ENCODE measurements at places on chromosomes 11 and 22.

DNA sequence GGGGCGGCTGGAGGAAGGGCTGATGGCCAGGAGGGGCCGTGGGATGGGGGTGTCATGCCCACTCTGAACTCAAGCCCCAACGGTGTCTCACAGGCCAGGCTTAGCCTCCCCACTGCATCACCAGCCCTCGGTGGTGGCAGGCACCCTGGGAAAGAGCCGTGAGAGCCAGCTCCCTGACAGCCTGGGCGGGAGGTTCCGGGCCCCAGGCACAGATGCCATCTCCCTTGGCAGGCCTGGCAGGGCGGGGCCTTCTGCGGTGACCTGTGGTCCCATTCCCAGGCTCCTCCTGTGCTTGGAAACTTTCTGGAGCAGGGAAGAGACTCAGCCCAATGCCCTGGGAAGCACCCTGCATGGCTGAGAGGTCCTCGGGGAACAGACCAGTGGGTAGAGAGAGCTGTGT lies 4.8 kb downstream of the PHLDA2 start:
- DNase-seq, result no peak

GRCh38 chr22:49090853-49091135 lies 736.9 kb downstream of the BRD1 start:
- no peak for DNase-seq

GRCh38 chr22:18031695-18032454 lies 7.5 kb upstream of the MICAL3 start:
- DNase-seq, result no peak

DNA sequence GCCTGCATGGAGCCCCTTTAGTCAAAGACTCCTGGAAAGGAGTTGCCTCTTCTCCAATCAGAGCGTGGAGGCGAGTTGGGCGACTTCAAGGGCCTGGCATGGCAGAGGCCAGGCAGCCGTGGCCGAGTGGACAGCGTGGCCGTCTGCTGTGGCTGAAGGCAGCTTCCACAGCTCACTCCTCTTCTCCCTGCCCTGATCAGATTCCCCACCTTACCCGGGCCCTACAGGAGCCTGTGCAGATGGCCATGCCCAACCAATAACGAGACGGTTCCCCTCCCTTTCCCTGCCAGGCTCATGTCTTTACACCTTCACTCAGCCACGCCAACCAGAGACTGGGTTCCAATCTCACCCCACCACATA lies 20.0 kb upstream of the SLC22A12 start:
- DNase-seq, result no peak

GRCh38 chr11:77170107-77170506 lies 42.1 kb downstream of the MYO7A start:
- DNase-seq, result no peak

DNA sequence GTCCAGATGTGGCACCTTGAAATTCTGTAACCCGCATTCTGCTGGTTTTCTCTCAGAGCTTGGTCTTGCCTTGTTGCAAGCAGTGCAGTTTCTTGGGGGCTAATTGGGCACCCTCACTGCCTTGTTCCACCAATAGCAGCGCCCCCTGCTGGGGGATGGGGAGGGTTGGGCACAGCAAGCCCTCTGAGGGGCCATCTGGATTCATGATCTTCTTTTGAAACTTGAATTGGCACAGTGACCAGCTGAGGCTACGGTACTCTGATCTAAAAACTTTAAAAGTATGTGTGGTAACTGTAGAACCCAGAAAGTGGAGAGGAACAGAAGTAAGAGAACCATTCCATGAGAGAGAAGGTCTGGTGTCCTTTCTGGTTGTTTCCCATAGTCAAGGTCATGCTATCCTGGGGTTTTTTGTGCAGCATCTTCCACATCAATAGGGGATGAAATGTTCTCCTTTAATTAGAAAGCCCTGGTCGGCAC lies 64.2 kb downstream of the MED15 start:
- no peak for DNase-seq

GRCh38 chr11:79419120-79419519 lies 21.7 kb downstream of the TENM4 start:
- DNase-seq, result no peak

- peak; percentile 91 for DNase-seq
These were observed 15.6 kb upstream of the ARHGAP8 start for GRCh38 chr22:44736581-44737405.

GRCh38 chr11:131759140-131759539 lies 388.7 kb downstream of the NTM start:
- no peak for DNase-seq

GRCh38 chr22:46592390-46592872 lies 27.8 kb upstream of the GRAMD4 start:
- peak; percentile 84 for DNase-seq

DNA sequence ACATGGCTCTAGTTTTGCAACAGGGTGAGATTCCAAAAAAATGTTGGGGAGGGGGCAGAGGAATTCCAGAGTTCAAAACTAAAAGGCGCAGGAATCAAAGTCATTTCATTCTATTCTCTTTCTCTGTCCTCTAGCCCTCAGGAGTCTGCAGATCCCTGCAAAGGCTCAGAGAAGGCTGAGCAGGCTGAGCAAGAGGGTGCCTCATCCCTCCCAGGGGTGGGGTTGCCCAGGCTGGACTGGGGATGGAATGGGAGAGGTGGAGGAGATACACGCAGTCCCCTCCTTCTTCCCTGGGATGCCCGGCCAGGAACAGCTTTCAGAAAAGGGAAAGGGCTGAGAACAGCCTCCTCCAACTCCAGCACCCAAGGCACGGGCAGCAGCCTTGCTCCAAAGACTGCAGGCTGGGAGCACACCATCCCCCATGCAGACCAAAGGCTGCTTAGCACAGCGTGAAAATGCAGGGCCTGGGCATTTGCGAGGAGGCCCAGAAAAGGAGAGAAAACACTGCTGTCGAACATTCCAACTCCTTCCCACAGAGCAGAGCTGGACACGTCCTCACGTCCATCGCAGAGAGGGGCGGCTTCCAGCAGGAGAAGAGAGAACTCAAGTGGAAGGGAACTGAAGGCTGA lies 51.8 kb downstream of the MN1 start:
- peak; percentile 74 for DNase-seq

GRCh38 chr11:82810326-82810725 lies 76.7 kb upstream of the FAM181B start:
- no peak for DNase-seq

DNA sequence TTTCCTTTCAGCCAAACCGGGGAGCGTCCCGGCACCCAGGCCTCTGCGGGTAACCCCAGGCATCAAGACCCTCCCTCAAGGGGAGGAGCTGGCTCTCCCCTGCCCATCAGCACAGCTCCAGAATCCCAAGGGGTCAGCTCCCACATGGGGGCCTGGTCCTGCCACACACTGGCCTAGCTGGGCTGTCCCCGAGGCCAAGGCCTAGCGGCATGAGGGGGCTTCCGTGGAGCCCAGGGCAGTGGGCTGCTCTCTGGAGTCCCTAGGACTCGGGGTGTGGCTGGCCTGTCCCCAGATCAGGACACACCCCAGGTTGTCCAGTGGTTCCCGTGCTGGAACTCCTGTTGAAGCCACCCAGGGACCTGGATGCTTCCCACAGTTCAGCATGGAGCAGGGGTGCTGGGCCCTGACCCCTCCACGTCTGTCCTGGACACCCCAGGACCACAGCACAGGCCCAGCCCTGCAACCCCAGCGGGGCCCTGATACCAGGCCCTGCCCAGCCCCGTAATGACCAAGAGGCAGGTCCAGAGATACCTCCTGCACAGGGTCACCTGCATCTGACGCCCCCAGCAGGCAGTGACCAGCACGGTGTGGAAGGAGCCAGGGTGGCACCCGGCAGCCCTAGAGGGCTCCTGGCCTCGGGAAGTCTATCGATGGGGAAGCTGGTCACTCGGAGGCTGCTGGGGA lies 5.5 kb downstream of the HRAS start:
- DNase-seq, result no peak

DNA sequence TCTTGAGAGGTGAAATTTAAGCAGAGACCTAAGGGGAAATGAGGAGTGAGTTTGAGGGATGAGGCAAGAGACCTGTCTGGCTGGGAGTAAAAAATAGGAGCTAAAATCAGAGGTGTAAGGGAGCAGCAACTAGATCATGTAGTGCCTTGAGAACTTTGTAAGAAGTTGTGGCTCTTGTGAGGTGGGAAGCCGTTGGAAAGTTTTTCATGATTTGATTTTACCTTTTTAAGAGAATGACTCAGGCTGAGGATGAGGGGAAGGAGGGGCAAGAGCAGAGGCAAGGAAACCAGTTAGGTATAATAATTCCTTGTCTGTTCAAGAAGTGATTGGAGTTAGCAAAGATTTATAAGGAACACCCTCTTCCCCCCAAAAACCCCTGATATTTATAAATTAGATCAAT lies 25.8 kb downstream of the QSER1 start:
- no peak for DNase-seq

DNA sequence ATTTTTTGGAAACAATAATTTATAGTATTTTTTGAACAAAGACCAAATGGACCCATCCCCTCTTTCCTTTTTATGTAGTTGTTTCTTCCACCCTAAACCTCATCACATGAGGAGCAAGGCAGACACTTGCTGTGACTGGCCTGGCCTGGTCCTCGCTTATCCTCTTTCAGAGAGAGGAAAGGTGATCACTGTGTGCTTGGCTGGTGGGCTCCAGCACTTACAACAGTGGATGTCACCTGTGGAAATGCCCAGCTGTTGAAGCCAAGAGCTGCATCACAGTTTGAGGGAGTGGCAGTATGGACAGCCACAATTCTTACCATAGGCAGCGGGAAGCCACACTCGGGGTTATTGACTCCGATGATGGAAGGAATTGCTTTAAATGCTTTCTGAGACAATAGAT lies 185.7 kb downstream of the BCR start:
- DNase-seq, result no peak

GRCh38 chr22:20863366-20863765 lies 4.6 kb downstream of the SNAP29 start:
- no peak for DNase-seq

GRCh38 chr11:9251311-9251710 lies 13.8 kb downstream of the DENND5A start:
- no peak for DNase-seq

DNA sequence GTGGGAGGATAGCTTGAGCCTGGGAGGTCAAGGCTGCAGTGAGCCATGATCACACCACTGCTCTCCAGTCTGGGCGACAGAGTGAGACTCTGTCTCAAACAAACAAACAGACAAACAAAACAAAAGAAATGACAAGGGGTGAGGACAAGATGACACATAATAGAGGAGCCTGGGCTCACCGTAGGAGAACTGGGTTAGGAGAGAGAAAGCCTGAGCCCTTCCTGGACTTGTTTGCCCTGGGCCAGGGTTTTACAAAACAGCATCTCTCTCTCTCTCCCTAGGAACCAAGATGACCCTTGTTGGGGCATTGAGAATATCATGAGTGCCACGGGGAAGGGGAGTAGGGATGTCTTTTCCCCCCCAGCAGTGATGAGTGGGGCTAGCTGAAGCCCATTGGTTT lies 15.7 kb downstream of the ROBO3 start:
- DNase-seq, result no peak

DNA sequence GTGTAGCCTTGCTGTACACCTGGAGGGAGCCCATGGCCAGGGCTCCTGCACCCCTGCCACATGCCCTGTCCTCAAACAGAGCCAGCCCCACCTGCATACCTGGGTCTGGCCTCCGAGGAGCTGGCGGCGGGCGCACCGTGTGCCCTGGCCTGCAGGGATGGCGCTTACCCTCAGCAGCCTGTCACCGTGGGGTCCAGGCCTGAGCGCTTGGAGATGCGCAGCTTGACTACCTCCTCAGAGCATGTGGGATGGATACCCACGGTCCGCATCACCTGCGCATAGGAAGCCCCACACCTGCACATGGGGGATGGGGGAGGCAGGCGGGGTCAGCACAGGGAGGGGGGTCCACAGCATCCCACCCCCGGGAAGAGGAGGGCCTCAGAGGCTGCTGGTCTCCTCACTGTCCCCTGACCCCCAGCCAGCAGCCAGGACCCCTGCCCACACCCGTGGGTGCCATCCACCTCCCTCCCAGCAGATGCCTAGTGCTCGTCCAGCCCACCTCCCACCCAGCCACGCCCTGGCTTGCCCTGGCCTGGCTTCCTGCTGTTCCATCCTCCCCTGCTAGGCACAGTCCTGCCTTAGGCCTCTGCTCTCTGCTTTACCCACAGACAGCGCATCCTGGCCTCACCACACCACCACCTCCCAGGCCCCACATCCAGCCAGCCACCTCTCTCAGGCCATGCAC lies 22.4 kb upstream of the GNB1L start:
- DNase-seq, result no peak

- peak; percentile 68 for DNase-seq
These were observed 38.0 kb downstream of the ETS1 start for GRCh38 chr11:128549256-128549944.

DNA sequence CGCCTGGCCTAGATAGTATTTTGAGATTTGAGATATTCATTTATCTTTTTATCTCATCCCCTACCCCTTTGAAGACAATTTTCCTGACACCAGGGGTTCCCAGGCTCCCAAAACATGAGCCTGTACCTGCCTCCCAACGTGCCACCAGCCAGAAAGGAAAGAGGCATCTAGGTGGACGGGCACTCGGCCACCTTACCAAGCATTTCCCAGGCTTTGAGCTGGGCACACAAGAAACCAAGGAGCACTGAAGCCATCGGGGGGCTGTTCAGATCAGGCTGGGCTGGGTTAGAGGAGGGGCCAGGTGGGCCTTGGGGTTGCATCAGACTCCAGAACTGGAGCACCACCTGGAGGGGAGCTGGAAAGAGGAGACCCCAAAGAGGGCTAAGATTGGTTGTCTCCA lies 28.5 kb upstream of the BAIAP2L2 start:
- DNase-seq, result no peak

Data from lung (tissue), 17 donors.